ENCODE measurements at places on chromosomes 2 and 18. TPM values are rescaled to one million over a fixed set of nuclear protein-coding genes. Genes with fewer than 3 reads are reported as not detected.

Gene C18orf54
- 2.7 TPM for total RNA-seq

Gene SFT2D3
- 5.4 TPM for total RNA-seq

Gene CENPA
- total RNA-seq, result 39.4 TPM

Gene GREB1L
- total RNA-seq, result 1.8 TPM

Gene PSMD14
- total RNA-seq, result 119 TPM

Gene MGAT4A
- total RNA-seq, result 1.8 TPM

Gene ARHGAP25
- total RNA-seq, result 0.16 TPM

Gene CROCC2
- not detected for total RNA-seq
